NCI-H1105 (cell line): ENCODE measurements at places on chromosomes 6 and 20.

- DNase-seq, result no peak
These were observed 41.4 kb downstream of the PTGIS start for GRCh38 chr20:49526568-49526967.

GRCh38 chr6:71336901-71337300 is 48.3 kb downstream of the OGFRL1 start:
- no peak for DNase-seq

- DNase-seq, result no peak
These were observed 2.8 kb upstream of the TOMM6 start for GRCh38 chr6:41784581-41785171.

DNA sequence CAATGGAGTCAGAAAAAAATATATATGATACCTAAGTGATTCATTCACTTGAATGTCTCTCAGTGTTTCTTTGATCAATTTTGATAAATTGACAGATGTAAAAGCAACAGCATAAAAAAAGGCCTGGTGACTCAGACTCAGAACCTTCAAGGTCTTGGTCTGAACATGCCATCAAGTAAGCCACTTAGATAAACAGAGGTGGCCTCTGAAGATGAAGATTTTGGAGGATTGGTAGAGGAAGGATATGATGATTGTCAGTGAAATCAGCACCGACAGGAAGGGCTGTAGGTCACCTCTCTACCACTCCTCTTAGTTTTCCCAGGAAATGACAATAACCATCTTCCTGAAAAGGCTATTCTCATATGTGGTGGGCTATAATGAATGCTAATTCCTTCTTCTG is 422.8 kb upstream of the EPHA7 start:
- DNase-seq, result no peak

- DNase-seq, result no peak
These were observed 35.4 kb downstream of the MAN1A1 start for GRCh38 chr6:119313937-119314884.

- no peak for DNase-seq
These were observed 58.0 kb upstream of the TFB1M start for GRCh38 chr6:155372256-155372655.

DNA sequence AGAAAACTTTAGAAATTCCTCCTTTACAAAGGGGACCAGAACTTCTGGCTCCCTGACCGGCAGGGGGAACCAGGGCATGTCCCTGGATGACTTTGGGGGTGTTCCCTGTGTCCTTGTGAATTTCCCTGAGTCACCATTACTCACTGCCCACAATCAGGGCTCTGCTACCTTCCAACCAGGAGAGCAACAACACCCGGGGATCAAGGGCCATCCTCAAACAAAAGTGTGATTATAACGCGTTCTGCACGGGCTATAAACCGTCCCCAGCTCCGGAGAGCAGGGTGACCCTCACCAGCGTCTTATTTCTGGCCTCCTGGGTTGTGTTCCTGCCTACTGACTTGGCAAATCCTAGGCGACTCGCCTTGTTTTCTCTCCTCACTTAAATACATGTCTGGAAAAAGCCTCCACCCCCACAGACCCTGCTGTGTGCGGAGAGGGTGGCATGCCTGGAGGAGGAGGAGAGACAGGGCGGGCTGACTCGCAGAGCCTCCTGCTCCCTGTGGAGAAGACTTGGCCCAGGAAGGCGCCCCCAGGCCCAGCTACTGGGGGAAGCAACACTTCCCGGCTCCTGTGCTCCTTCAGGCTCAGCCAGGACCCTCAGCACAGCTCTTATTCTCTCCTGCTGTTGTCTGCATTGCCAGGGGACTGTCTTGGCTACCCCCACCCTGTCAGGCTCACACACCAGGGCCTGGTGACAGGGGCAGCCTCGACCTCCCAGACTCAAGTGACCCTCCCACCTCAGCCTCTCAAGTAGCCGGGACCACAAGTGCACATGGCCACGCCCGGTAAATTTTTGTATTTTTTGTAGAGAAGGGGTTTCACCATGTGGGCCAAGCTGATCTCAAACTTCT is 54.1 kb downstream of the FGD2 start:
- no peak for DNase-seq

GRCh38 chr6:141388666-141389065 is 744.1 kb upstream of the GJE1 start:
- DNase-seq, result no peak

- no peak for DNase-seq
These were observed 136.4 kb downstream of the OR2B2 start for GRCh38 chr6:27775796-27776184.

- DNase-seq, result no peak
These were observed 183.9 kb downstream of the ERMARD start for GRCh38 chr6:169935348-169935718.

- DNase-seq, result no peak
These were observed 61.7 kb downstream of the ESF1 start for GRCh38 chr20:13723011-13723410.

DNA sequence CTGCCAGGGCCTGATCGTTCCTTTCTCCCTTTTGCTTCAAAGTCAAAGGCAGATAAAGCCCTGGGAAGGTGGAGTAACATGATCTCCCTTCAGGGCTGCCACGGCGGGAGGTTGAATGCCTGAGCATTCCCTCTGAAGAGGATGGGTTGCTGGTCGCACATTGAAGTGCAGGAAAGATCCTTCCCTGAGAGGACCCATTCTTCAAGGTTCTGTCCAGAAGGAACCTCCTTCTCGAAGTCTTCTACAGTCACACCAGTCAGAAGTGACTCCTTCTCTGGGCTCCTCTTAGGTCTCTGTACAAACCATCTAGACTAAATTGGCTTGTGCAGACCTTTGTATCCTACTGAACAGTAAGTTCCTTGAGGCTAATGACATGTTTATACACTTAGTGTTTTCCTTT is 192.6 kb upstream of the VGLL2 start:
- no peak for DNase-seq
